ENCODE measurements at places on chromosomes 7 and 10. TPM values are rescaled to one million over a fixed set of nuclear protein-coding genes. Genes with fewer than 3 reads are reported as not detected.

Gene MRC1
- 5.4 TPM for total RNA-seq

DNA sequence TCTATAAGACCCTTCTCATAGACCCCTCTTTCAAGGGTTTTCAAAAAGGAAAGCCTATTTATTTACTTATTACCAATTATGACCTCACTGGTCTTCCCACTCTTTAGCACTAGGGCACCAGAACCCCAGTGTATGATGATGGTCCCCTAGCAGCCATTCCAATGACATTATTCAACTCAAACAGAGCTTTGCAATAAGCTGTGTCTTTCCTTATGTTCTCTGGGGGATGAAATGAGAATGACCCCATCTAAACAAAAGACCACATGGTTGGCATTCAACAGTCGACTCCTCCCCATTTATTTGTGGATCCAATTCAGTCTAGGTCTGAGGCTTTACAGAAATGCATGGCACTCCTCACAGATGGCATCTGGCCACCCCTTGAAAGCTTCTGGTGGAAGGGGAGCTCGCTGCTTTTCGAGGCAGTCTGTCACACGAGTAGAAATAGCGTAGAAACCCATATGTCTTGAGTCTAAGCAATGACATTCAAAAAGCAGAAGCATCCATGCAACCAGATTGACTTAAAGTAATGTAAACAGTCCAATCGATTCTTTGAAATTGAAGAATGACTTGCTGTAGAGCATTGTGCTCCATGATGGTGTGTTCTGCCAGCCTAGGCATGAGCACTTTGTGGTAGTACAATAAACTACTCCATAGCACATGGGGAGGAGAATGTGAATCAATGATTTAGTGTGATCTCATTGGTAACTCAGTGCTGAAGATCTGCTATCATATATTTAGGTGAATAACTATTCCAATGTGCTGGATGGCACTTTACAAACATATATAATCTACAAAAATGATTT, 29.8 kb downstream of the NRP1 start:
- peaks cover 7% of the 10 kb centered on the region for H3K4me1 ChIP-seq
- no peak overlapping the region for H3K4me3 ChIP-seq
- DNase-seq = no peak

Gene C10orf67
- total RNA-seq = 1.2 TPM

GRCh38 chr10:120285408-120285807, 171.6 kb upstream of the PLPP4 start:
- no peaks in the 10 kb centered on the region for H3K36me3 ChIP-seq
- no peak overlapping the region for H3K27ac ChIP-seq
- H3K27me3 ChIP-seq = no peaks in the 10 kb centered on the region
- no peaks in the 10 kb centered on the region for H3K4me1 ChIP-seq
- H3K4me3 ChIP-seq = no peak overlapping the region
